ENCODE measurements at places on chromosomes 4 and X.

DNA sequence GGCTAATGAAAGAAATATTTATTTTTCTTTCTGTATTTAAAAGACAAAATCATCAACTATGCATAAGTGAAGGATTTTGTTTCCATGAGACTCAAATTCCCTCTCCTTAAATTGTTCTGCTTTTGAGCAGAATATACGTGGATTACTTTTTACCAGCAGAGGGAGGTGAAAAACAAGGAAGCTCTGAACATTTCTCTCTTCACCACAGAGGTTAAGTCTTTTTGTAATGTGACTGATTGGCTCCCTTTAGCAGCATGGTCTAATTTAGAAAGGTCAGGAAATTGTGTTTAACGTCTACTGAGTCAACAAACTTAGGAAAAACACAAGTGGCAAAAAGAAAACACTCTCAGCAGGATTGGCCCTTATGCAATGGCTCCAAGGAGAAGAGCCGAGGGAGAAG is 55.1 kb upstream of the F9 start:
- no peak for DNase-seq

- no peak for DNase-seq
Measured at GRCh38 chr4:163697121-163697520, 202.6 kb downstream of the TMA16 start.

DNA sequence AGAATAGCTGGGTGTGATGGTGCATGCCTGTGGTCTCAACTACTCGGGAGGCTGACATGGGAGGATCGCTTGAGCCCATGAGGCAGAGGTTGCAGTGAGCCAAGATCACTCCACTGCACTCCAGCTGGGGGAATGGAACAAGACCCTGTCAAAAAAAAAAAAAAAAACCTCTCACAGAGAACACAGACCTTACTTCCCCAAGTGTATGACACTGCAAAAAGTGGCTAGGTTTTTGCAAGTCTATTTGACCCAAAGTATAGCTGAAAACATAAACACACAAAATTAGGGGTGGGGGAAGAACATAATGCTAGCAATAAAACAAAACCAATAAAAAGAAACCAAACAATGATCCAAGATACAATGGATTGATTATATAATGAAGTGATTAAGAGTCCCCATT is 6.7 kb downstream of the LAMP2 start:
- no peak for DNase-seq

- DNase-seq = peak; percentile 50
Measured at GRCh38 chr4:80335554-80336358, at the start of gene CFAP299. TSS of gene CFAP299 (plus strand) at chr4:80335730.

GRCh38 chr4:111037591-111038360 is 414.9 kb upstream of the PITX2 start:
- DNase-seq = no peak

- DNase-seq = no peak
Measured at GRCh38 chr4:18366892-18367291, 345.3 kb upstream of the LCORL start.

Data from stimulated activated CD4-positive, alpha-beta T cell treated with anti-CD3 and anti-CD28 coated beads, Interleukin-2, amount 100 ng/mL, for 48 hours (primary cell).